ENCODE measurements at places on chromosomes 13 and 19.

- no peak for DNase-seq
These were observed 2.0 kb downstream of the CDC34 start for GRCh38 chr19:533364-534058.

DNA sequence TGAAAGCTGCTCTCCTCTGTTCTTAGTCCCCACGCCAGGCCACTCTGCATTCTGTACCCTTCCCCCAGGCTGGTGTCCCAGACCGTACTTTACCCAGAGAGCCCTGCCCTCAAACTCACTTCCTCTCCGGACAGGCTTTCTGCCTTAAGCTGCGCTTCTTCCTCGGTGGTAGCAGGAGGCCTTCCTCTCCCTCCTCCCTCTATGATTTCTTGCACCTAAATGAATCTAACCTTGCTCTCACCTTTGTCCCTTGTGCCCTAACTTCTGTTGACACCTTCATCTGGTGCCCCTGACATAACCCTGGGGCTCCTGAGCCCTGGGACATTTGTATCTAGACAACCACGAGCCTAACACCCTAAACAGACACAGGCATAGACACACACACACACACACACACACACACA lies 29.6 kb upstream of the CEACAM21 start:
- DNase-seq: no peak

GRCh38 chr13:46281779-46282178 lies 70.1 kb downstream of the LRRC63 start:
- no peak for DNase-seq

- no peak for DNase-seq
These were observed 2.5 kb downstream of the SLC1A5 start for GRCh38 chr19:46785980-46786235.

All from iPS-NIHi11 (cell line).